ENCODE measurements at places on chromosomes 6 and 20. TPM values are rescaled to one million over a fixed set of nuclear protein-coding genes. Genes with fewer than 3 reads are reported as not detected.

OTOR gene
- total RNA-seq = not detected

PTPRK gene
- total RNA-seq = 75.4 TPM

CST4 gene
- not detected for total RNA-seq

OR2J3 gene
- not detected for total RNA-seq

SLC16A10 gene
- total RNA-seq = not detected

BPIFB6 gene
- not detected for total RNA-seq

ME1 gene
- total RNA-seq = 26.0 TPM

PRDM13 gene
- total RNA-seq = not detected

TMEM74B gene
- not detected for total RNA-seq

CEP162 gene
- 12.4 TPM for total RNA-seq

GPR31 gene
- not detected for total RNA-seq

MATN4 gene
- 0.33 TPM for total RNA-seq

PSMA7 gene
- total RNA-seq = 426 TPM

EMILIN3 gene
- under 0.01 TPM for total RNA-seq

TNF gene
- not detected for total RNA-seq

SSTR4 gene
- not detected for total RNA-seq

TFAP2B gene
- total RNA-seq = not detected

GABRR2 gene
- total RNA-seq = 0.15 TPM

SLC32A1 gene
- total RNA-seq = not detected

HTR1E gene
- total RNA-seq = not detected

JPH2 gene
- 0.50 TPM for total RNA-seq
